SHP77 treated with DMSO at 0.1 percent for 48 hours (cell line): ENCODE measurements at places on chromosomes 6 and 20.

DNA sequence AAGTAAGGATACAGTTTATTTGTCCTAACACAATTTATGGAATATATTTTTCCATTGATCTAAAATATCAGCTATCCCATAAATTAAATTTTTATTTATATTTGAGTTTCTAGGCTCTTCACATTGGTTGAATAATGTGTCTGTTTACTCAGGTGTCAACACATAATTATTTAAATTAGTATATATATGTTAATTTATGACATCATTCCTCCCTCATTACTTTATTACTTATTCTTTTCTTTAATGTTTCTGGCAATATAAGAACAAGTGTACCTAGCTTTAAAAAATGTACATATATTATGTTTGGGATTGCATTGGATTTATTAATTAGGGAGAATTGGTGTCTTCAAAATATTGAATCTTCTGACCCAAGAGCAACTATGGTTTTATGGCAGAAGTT is 31.2 kb upstream of the TCF21 start:
- no peak for DNase-seq

- no peak for DNase-seq
Measured at GRCh38 chr6:160791981-160792418, 90.0 kb downstream of the PLG start.

DNA sequence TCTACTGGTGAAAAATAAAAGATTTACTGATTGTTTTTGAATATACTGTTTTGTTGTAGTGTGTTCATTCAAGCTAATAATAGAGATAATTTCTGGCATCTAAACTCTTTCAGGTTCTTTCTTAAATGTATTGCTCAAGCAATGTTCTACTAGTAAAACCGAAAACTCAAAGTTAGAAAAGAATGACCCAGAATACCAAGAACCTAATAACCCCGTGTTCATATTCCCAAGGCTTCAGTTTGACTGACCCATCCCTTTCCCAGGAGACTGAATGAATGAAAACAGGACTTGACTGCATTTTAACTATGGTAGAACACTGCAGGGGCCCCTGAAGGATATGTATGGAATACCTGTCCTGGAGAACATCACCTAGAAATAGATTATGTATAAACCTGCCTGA is 375.3 kb downstream of the MAFB start:
- DNase-seq = no peak

GRCh38 chr20:4134861-4135379 is 119.6 kb upstream of the RNF24 start:
- no peak for DNase-seq

DNA sequence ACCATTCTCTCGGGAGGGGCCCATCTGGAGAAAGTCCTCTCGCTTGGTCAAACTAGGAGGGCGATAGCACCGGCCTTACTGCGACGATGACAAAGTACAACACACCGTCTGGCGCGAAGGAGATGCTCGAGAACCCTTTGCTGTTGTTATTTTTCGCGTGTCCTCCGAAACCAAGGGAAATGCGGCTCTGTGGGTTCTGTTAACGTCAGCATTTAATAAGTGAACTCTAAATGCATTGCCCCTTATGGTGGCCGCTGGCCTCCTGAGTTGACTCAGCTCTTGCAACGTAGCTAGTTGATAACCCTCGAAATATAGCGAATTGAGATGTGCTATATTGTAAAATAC is 577 bp upstream of the SCAND1 start:
- no peak for DNase-seq

DNA sequence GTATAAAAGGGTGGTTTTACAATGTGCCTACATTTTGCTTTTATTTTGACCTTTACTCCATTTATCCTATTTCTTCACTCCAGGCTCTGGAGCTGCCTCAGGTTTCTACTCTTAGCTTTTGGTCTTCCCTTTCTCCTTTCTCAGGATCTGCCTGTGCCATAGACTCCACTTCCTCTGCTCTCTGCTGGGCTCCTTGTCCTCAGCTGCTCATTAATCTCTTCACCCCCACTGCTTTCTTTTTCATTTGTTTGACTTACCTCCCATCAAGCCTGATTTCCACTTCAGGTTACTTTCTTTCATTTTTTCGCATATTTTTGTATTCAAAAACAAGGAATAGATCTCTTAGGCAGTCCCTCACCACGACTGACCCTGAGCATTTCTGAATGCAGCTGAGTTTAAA is 106.8 kb downstream of the COL19A1 start:
- DNase-seq = no peak
